ENCODE measurements at places on chromosomes 6 and 20. TPM values are rescaled to one million over a fixed set of nuclear protein-coding genes. Genes with fewer than 3 reads are reported as not detected.

AIF1 gene
- 558 TPM for total RNA-seq

GLP1R gene
- total RNA-seq: under 0.01 TPM

BANF2 gene
- 0.14 TPM for total RNA-seq

SH3BGRL2 gene
- 3.8 TPM for total RNA-seq

GMEB2 gene
- 9.3 TPM for total RNA-seq

- H3K27ac ChIP-seq: peak overlapping the region; percentile 53
- H3K4me1 ChIP-seq: no peaks in the 10 kb centered on the region
- DNase-seq: no peak
- H3K36me3 ChIP-seq: no peaks in the 10 kb centered on the region
- no peaks in the 10 kb centered on the region for H3K27me3 ChIP-seq
- no peak overlapping the region for H3K4me3 ChIP-seq
Measured at GRCh38 chr6:153044295-153044694, 41.8 kb upstream of the MTRF1L start.

DNA sequence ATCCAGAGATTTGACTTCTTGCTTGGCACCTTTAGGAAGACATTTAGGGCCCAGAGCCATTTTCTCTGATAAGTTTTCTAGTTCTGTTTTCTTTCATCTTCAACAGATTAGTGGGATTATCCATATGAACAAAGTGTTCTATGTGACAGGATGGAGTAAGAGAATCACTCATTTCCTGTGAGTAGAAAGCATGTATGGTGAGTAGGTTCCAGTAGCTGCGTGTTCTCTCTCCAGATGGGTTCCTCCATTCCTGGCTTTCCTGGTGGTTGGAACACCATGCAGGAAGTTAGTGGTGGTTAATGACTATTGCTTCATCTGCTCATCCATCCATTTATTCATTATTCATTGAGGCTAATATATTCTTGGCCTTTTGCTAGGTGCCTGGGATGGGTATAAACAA, 54.0 kb downstream of the EFCAB8 start:
- no peaks in the 10 kb centered on the region for H3K27me3 ChIP-seq
- no peak for DNase-seq
- no peaks in the 10 kb centered on the region for H3K36me3 ChIP-seq
- no peak overlapping the region for H3K4me3 ChIP-seq

- no peak overlapping the region for H3K4me3 ChIP-seq
- no peak for DNase-seq
- peaks cover 20% of the 10 kb centered on the region for H3K4me1 ChIP-seq
- H3K36me3 ChIP-seq: no peaks in the 10 kb centered on the region
Measured at GRCh38 chr20:23586735-23587525, 18.6 kb upstream of the CST9L start.

DNA sequence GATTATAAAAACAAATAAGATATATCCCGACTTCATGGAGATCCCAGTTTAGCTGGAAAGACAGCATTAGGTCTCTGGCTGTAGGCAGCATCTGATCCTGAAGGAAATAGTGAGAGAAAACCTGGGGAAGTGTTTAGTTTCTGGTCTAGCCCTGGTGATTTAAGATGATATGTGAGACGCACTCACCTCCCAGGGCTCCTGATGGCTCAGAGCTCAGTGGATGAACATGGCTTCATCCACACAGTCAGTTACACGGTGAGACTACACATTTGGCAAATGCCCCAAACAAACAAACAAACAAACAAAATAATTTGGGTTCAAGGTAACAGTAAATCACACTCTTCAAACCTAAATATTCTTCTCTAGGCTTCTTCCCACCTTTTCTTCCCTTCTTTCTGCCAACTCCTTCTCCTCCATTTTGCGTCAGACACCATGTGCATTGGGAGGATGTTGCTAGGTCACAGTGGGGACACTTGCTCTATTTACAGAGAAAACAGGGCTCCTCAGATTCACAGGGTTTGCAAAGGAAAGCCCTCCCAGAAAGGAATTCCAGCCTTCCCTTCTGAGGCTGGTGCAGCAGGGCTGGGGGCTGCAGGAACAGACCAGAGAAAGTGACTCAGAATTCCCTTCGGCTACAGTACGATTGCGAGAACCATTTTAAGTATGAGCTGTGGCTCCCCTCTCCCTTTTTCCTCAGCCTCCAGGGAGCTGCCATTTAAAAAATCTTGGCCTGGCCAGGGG, 59.6 kb upstream of the SALL4 start:
- DNase-seq: no peak
- no peak overlapping the region for H3K4me3 ChIP-seq
- H3K36me3 ChIP-seq: no peaks in the 10 kb centered on the region
- no peak overlapping the region for H3K27ac ChIP-seq
- no peaks in the 10 kb centered on the region for H3K4me1 ChIP-seq
- no peaks in the 10 kb centered on the region for H3K27me3 ChIP-seq

GRCh38 chr6:127969701-127970100, 68.8 kb upstream of the THEMIS start:
- peaks cover 24% of the 10 kb centered on the region for H3K4me1 ChIP-seq
- H3K27ac ChIP-seq: peak overlapping the region; percentile 62
- DNase-seq: no peak
